ENCODE measurements at places on chromosomes 7 and 10. TPM values are rescaled to one million over a fixed set of nuclear protein-coding genes. Genes with fewer than 3 reads are reported as not detected.
A peak's percentile ranks its signal among the peaks of the same experiment; 100 is the strongest.

DNA sequence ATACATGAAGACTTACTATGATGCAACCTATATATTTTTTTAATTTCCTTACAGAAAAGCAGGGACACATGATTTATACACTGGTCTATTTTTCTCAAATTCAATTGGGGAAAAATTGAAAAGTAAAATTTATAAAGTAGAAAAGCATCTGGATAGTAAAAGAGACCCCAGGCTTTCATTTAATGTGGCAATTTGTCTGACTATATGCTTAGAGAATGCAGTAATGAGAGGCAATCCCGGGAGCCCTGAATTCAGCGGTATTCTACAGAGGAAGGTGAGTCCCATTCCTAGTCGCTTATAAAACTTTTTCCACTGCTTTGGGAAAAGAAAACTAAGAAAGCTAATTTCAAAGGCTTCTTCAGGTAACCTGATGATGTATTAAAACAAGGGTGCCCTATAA is 167.1 kb downstream of the SEMA3D start:
- DNase-seq, result no peak

DNA sequence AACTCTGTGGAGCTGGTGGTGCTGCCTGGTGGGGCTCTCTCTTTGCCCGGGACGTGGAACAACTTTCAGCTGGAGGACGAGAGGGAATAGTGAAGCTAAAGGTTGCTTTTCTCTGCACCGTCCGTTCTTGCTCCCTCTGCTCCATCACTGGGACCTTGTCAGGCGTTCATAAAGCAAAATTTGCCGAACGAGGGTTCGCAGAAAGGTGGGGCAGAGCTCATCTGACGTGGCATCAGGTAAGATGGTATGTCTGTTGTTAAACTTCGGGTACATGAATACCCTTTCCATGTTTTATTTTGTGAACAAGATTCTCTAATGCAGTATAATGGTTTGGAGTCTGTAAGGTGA is 416 bp downstream of the BBS9 start:
- no peak for DNase-seq

GRCh38 chr10:103966671-103967447 is at the start of gene SLK:
SLK (plus strand) TSS chr10:103967140; CDS start chr10:103967746, 606 bp downstream.
- peak; percentile 86 for DNase-seq

DNA sequence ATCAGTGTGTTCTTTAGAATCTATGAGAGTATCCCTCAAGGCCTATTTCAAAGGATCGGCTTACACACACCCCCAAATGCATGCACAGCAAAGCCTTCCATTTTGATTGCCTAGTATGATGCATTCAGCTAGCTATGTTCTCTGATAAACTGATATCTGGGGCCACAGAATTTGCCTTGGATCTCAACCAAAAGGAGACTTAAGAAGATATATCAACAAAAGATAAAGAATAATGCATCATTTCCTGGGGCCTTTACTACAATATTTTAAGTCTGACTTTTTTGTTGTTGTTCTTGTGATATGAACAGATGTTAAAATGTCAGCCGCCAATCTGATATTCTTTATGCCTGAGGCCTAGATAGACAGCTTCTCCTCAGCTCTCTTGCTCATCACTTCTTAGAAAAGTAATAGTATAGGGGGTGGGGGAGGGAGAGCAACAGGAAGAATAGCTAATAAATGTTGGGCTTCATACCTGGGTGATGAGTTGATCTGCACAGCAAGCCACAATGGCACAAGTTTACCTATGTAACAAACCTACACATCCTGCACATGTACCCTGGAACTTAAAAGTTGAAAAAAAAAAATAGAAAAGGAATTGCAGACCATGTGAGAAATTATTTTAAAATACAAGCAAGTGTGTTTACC is 792.9 kb upstream of the GHITM start:
- no peak for DNase-seq

- no peak for DNase-seq
Measured at GRCh38 chr10:29648114-29648982, 13.6 kb upstream of the SVIL start.

- no peak for DNase-seq
Measured at GRCh38 chr7:118239014-118239413, 14.5 kb downstream of the ANKRD7 start.

DNA sequence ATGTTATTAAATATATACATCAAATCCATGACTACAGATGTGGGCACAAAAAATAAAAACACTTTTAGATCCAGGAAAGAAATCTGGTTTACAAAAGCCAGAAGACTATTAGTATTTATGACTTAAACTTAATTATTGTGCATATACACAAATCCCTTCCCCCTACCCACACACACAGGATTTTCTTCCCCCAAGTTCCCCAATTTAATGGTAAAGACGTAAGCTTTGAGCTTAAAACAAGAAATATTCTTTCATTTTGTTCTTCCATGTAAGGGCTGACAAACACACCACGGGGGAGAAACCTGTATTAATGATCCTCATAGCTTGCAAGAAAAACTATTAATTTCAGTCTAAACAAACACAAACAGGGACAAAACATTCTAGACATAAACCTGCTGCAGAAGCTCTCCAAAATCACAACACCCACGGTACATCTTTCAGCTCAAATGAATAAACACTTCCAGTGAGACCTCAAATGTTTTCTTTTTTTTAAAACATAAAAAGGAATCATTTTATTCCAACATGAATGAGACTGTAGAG is 28.5 kb downstream of the OSBPL3 start:
- no peak for DNase-seq

GRCh38 chr10:101780818-101781654 is 2.2 kb downstream of the NPM3 start:
- peak; percentile 61 for DNase-seq

DNA sequence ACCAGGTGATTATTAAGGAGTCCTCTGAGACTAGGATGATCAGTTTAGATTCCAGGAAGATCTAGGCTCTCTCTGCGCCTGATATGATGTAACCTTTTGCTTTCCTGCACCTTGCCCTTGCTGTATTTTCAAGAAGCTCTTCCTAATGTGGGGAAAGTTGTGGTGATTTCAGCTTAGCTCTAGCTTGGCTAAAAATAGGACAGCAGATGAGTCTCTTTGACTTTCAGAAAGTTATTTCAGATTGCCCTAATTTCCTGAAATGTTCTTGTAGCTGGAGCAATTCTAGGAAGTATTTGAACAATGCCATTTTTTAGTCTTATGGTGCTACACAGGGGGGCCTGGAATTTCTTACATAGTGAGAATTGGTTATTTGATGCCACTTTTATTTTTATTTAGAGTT is 3.8 kb downstream of the LCOR start:
- DNase-seq, result no peak

- no peak for DNase-seq
Measured at GRCh38 chr7:78080811-78081210, 282.2 kb downstream of the PHTF2 start.

The FZD1 gene
- polyA plus RNA-seq, result 6.1 TPM

The EIF5AL1 gene
- 1.7 TPM for polyA plus RNA-seq

The CUL2 gene
- 12.9 TPM for polyA plus RNA-seq

The TRDMT1 gene
- 2.0 TPM for polyA plus RNA-seq

The SEMA3E gene
- polyA plus RNA-seq, result not detected

The UNCX gene
- not detected for polyA plus RNA-seq

The OR2A5 gene
- polyA plus RNA-seq, result not detected

The CLIP2 gene
- polyA plus RNA-seq, result 1.3 TPM

The HTR7 gene
- polyA plus RNA-seq, result 0.95 TPM
